ENCODE measurements at places on chromosomes 4 and X. TPM values are rescaled to one million over a fixed set of nuclear protein-coding genes. Genes with fewer than 3 reads are reported as not detected.

SYTL5 gene
- polyA plus RNA-seq, result 2.3 TPM

SAGE1 gene
- not detected for polyA plus RNA-seq

NEXMIF gene
- 2.2 TPM for polyA plus RNA-seq

SORCS2 gene
- 11.1 TPM for polyA plus RNA-seq

DNA sequence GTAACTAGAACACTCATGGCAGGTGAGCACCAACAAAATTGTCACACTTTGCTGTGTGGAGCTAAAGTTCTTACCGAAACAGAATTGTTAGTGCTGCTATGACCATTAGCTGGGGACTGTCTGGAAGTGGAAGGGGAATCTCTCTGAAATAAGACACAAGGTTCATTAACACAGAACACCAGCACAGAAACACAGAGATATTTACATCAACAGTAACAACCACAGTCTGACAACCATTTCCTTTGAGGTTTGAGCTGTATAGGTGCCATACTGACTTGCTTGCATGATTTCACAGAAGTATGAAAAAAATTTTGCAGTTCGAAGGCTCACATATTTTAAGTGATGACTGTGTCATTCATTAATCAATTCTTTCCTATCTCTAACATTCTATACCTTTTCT is 109.8 kb downstream of the NYX start:
- no peak for DNase-seq

DNA sequence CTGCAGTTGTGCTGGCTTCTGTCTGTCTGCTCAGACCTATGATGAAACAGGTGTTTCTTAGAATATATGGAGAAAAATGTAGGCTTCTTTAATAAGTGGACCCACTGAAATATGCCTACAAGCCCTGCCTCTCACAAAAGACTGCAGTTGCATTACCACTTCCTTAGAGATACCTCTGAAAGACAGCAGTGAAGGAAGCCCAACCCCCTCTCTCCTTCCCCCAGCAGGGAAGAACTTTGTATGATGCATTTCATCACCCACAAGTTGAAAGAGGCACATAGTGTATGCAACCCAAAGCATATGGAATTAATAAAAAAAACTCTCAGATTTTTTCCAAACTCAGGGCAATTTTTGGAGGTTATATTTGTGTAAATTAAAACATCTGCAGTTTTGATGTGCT is 916.7 kb downstream of the TECRL start:
- no peak for DNase-seq

DNA sequence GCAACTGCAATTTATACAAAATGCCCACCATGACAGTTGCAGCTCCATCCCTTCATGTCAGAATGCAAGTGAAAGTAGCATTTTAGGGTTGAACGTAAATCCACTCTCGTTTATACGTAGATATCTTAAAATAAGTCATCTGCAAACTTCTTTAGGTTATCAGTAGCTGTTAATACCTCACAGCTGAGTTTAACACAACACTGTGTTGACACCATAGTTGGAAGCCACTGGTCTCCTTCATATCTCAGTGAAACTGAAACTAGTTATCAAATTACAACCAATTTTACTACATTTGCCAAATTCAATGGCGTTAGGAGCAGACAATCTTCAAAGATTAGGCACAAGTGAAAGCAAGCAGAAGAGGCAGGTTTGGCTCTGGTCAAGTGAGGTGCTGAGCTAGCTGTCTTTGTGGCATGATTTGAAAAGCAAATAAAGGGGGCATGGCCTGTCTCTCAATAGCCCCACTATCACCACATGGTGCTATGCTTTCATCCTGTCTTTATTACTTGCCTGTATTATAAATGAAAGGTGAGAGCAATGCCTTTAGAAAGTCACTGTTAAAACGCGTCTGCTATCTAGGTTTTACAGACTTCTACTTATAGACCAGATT is 12.3 kb downstream of the PPP3CA start:
- no peak for DNase-seq

DNA sequence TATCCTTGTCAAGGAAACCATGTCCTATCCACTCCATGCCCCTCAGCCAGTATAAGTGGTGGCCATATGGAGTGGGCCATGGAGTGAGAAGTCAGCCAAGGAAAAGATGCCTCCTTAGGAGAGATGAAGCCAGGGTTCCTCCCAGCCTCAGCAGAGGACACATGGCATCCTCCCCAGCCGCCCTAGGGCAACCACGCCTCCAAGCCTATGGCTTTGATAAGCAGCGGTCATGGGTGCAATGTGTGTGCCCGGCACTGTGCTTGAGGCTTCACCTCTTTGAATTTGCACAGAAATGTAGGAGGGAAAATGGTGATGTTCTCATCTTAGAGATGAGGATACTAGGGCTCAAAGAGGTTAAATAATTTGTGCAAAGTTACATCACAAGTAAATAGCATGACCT is 34.6 kb upstream of the TBC1D14 start:
- no peak for DNase-seq

GRCh38 chr4:48375651-48376304 is 34.4 kb downstream of the SLAIN2 start:
- DNase-seq, result no peak

- DNase-seq, result no peak
Measured at GRCh38 chr4:143389579-143390195, 53.0 kb downstream of the GAB1 start.

- DNase-seq, result no peak
Measured at GRCh38 chrX:40167233-40167849, 69.6 kb upstream of the BCOR start.

- DNase-seq, result no peak
Measured at GRCh38 chrX:96425200-96425599, 259.4 kb upstream of the DIAPH2 start.

DNA sequence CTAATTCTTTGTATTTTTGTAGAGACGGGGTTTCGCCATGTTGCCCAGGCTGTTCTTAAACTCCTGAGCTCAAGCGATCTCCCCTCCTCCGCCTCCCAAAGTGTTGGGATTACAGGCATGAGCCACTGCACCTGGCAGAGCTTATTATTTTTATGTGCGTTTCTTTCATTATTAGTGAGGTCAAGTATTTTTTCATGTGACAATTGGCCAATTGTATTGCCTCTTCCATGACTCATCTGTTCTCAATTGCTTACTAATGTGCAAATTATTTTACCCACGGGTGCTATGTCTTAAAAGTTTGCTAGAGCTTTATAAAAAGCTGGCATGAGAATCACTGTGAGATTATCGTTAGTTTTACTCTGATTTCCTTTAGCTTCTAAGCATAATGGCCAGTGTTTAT is 13.0 kb upstream of the ARX start:
- DNase-seq, result no peak

DNA sequence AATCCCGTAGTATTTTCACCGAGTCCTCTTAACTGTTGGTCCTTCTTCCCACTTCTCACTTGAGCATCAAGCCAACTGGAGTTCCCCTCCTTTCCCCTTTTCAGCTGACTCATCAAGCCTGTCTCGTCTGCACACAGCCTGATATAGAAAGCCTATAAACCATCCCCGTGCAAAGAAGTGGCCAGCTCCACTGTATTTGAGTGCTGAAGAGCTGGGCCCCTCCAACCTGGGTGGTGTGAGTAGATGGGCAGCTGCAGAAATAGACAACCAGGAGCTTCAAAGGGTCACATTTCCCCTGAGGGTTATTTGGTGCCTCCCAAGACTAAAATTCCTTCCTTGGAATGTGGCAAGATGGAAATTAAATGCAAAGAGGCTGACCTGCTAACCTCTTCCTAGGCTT is 199.7 kb downstream of the HS6ST2 start:
- no peak for DNase-seq

- no peak for DNase-seq
Measured at GRCh38 chrX:129772796-129773431, 6.8 kb upstream of the SASH3 start.

- DNase-seq, result no peak
Measured at GRCh38 chrX:1246816-1247215, 21.8 kb upstream of the CSF2RA start.

DNA sequence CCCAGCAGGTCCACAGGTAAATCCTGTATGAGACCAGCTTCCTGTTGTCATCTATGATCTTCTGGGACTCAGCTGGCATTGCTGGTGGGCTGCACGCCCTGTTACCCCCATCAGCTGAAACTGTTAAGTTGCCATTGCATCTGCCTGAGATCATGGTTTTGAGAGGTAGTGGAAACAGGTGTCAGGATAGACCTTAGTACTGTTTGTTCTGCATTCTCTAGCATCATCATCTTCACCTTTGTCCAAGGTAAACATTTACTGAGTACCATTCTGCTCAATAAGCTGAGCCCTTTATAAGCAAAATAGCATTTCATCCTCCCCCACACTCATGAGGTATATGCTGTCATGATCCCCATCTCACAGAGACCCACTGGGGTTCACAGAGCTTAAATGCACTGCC is 42.9 kb upstream of the PROM1 start:
- DNase-seq, result no peak

DNA sequence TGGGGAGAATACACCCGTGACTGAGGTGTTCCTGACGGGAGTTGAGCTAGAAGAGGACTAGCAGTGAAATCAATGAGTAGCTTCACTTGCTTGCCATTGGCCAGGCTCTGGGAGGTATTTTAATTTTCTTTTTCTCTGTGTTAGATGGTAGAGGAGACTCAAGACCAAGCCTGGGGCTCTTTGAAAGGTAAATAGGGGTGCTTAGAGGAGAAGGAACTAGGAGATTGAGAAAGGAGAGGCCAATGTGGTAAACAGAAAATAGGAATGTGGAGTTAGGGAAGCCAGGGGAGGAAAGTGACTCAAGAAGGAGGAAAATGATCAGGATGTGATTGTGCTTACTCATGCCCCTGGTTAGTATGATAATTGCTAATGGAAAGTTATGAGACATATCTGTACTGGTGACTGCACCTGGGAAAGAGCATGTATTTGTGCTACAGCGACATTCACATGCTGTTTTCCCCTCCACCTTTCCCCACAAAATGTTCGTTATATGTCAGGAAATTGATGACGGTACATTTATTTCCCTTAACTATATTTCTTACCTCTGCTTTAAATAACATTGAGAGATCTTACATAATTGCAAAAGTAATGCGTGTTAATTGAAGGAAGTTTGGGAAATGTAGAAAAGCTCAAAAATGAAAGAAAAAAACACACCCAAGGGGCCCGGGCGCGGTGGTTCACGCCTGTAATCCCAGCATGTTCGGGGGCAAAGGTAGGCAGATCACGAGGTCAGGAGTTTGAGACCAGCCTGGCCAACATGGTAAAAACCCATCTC is 16.9 kb upstream of the LRBA start:
- DNase-seq, result no peak

- no peak for DNase-seq
Measured at GRCh38 chr4:159169404-159170302, 66.8 kb downstream of the RAPGEF2 start.

DNA sequence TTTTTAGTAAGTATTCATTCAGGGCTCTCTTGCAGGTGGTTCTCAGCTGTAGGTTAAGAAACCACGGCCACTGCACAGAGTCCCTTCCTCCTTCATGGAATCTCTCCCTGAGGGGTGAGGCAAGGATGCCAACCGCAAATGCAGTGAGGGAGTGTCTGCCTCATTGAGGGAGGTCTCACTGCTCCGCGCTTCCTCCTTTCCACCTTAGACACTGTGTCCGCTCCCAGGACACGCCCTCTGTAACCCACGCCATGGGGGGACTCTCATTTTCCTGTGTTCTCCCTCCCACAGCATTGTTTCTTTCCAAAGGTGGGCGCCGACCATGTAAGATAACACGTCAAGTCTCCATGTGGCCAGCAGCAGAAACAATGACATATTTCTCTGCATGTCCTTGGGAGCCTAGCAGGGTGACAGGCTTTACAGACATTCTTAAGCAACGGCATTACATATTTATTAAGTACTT is 63.2 kb downstream of the SEPSECS start:
- no peak for DNase-seq

DNA sequence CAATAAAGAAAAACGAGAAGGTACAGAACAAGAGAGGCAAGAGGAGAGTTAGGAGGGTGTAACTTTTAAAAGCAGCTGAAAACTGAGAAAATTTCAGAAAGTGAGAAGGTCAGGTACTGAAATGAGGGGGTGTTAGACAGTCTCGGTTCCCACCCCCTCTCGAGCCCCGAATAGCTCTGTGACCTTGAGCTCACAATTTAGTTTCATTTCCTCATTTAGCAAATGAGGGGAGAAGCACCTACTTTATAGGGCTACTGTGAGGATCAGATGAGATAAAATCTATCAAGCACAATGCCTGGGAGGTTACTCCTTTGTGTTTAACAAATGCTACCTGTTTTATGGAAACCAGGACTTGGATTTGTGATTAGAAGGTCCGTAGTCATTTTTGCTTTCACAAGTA is 4.9 kb downstream of the UGT8 start:
- no peak for DNase-seq

- DNase-seq, result no peak
Measured at GRCh38 chrX:154396973-154397887, 947 bp upstream of the RPL10 start.

- DNase-seq, result no peak
Measured at GRCh38 chr4:17763416-17763815, 18.0 kb downstream of the FAM184B start.
